ENCODE measurements at places on chromosomes 6 and 20. TPM values are rescaled to one million over a fixed set of nuclear protein-coding genes. Genes with fewer than 3 reads are reported as not detected.

- no peak overlapping the region for H3K4me3 ChIP-seq
- peaks cover 16% of the 10 kb centered on the region for H3K4me1 ChIP-seq
- no peaks in the 10 kb centered on the region for H3K27me3 ChIP-seq
- H3K27ac ChIP-seq: no peak overlapping the region
- H3K36me3 ChIP-seq: peaks cover 4% of the 10 kb centered on the region
Measured at GRCh38 chr6:169530752-169531123, 171.1 kb downstream of the WDR27 start.

GRCh38 chr6:37865504-37865903 is 46.0 kb downstream of the ZFAND3 start:
- no peaks in the 10 kb centered on the region for H3K36me3 ChIP-seq
- no peak for DNase-seq
- no peak overlapping the region for H3K27ac ChIP-seq

DNA sequence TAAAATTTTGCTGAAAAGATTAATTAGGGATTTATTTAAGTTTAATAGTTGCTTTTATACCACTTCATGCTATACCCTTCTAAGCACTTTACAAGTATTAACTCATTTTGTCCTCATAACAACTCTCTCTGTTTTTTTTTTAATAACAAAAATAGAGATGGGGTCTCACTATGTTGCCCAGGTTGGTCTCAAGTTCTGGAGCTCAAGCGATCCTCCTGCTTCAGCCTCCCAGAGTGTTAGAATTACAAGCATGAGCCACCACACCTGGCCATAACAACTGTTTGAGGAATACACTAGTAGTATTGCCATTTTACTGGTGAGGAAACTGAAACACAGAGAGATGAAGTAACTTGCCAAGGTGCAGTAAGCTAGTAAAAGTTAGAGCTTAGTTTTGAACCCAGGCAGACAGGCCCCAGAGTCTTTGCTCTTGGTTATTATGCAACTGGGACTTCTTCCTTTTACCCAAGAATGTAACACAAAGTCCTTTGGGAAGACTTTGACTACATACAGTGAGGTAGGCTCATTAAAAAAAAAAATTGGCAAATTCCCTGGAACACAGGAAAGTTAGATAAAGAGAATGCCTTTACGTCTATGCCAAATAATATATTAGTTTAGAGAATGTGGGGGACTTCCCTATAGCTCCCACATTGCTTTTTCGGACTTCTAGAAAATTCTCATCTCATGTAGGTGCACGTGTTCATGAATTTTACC is 11.4 kb downstream of the ANKS1A start:
- no peaks in the 10 kb centered on the region for H3K27me3 ChIP-seq
- H3K4me3 ChIP-seq: no peak overlapping the region
- no peaks in the 10 kb centered on the region for H3K4me1 ChIP-seq
- DNase-seq: no peak

DNA sequence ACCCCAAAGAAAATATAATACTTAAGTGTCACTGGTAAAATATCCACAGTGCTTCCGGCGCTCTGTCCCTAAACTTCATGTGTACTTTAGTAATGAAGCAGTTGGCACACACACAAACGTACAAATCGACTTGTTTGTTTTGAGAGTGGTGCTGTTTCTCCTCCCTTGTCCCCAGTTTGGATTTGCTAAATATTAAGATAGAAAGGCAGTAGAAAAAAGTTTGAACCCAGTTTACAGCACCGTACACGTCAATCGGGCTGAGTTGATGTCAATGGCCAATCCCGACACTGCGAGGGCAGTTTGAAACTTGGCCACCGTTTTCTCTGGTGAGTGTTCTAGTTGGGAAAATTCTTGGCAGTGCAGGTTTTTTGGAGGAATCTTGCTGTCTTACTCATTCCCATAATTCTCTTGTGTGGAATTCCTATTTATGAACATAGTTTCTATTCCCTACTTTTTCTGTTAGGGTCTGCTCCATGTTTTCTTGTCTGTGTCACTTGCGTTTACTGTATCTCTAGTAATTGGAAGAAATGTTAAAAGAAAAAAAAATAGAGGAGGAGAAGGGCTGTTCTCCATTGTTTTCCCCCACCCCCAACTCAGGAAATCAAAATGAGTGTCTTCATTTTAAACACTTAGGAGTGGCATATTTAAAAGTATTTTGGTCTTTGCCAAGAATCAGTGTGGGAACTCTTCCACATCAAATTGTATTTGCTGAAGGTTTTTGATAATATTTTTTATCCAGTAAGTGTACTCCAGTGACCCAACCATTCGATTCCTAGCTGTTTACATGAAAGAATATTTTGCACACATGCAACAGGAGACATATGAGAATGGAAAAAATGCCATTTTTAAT is 72.3 kb downstream of the OR2B2 start:
- H3K4me3 ChIP-seq: peak overlapping the region; percentile 86
- no peaks in the 10 kb centered on the region for H3K27me3 ChIP-seq
- no peak overlapping the region for H3K27ac ChIP-seq
- no peaks in the 10 kb centered on the region for H3K36me3 ChIP-seq
- peaks cover 13% of the 10 kb centered on the region for H3K4me1 ChIP-seq

DNA sequence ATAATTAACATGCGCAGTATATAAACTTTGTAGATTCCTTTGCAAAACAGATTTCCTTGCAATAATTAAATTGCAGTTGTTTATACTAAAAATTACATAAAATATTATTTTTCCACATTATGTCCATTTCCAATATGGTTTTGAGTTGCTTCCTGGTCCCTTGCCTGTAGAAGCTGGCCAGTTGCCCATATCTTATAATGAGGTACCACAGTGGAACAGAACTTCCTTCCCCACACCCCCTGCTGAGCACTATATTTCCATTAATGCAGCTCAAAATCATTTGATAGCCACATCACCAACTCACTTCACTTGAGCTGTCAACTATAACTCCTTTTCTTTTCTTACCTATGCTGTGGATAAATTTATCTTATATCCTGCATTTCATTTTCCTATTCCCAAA is 194.6 kb downstream of the DST start:
- no peaks in the 10 kb centered on the region for H3K36me3 ChIP-seq
- no peaks in the 10 kb centered on the region for H3K4me1 ChIP-seq
- no peaks in the 10 kb centered on the region for H3K27me3 ChIP-seq
- H3K27ac ChIP-seq: no peak overlapping the region

- no peak for DNase-seq
- no peaks in the 10 kb centered on the region for H3K36me3 ChIP-seq
- H3K4me3 ChIP-seq: no peak overlapping the region
- H3K27ac ChIP-seq: no peak overlapping the region
- no peaks in the 10 kb centered on the region for H3K4me1 ChIP-seq
- H3K27me3 ChIP-seq: no peaks in the 10 kb centered on the region
Measured at GRCh38 chr6:40427196-40427595, 160.0 kb downstream of the LRFN2 start.

DNA sequence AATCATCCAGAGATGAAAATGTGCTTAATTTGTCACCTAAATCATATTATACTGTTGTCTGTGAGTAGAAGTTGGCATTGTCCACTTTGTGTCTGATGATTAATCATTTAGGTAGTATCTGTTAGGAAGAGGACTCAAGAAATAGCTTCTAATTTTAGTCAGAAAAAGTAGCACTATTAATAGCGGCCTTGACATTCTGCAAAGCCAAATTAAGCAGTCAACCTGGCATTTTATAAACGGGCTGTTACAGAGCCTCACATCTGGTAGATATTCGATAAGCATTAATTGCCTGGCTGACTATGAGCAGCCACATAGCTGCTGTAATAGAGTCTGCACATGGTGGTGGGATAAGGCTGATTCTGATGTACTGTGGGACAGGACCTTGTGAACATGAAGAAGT is 99.5 kb downstream of the KLHL32 start:
- H3K4me3 ChIP-seq: no peak overlapping the region
- no peaks in the 10 kb centered on the region for H3K4me1 ChIP-seq
- H3K27ac ChIP-seq: no peak overlapping the region
- DNase-seq: no peak
- no peaks in the 10 kb centered on the region for H3K27me3 ChIP-seq

- H3K27me3 ChIP-seq: no peaks in the 10 kb centered on the region
- H3K36me3 ChIP-seq: no peaks in the 10 kb centered on the region
- no peak overlapping the region for H3K4me3 ChIP-seq
Measured at GRCh38 chr20:53208110-53208832, 236.1 kb downstream of the TSHZ2 start.

Gene PKIB
- 2.0 TPM for total RNA-seq

Gene HLA-DRB1
- 44.1 TPM for total RNA-seq

Gene SGK2
- total RNA-seq: 2.0 TPM

All from T-cell (primary cell).